Effector memory CD4-positive, alpha-beta T cell (primary cell): ENCODE measurements at places on chromosomes 1 and 21.

GRCh38 chr1:30572192-30572591 lies 151.2 kb downstream of the MATN1 start:
- DNase-seq, result no peak

GRCh38 chr1:95475686-95476457 lies 241.9 kb downstream of the RWDD3 start:
- no peak for DNase-seq

DNA sequence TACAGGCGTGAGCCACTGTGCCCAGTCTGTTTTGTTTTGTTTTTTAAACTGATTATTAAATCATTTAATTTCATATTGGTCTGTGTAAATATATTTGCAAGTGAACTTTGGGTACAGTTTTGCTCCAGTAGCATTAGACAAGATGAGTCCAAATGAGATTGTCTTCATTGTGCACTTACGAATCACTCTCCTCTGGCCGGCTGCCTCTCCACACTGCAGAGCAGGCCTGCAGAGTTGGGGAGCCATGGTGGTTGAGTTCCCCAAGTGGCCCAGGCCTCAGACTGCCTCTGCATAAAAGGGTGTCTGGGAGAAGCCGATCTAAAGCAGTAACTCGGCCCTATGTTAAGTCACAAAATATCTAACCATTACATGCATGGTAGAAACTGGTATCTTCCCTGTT lies 74.8 kb downstream of the ATP5PO start:
- no peak for DNase-seq

- DNase-seq, result no peak
Measured at GRCh38 chr21:41755934-41756773, 10.7 kb downstream of the RIPK4 start.

DNA sequence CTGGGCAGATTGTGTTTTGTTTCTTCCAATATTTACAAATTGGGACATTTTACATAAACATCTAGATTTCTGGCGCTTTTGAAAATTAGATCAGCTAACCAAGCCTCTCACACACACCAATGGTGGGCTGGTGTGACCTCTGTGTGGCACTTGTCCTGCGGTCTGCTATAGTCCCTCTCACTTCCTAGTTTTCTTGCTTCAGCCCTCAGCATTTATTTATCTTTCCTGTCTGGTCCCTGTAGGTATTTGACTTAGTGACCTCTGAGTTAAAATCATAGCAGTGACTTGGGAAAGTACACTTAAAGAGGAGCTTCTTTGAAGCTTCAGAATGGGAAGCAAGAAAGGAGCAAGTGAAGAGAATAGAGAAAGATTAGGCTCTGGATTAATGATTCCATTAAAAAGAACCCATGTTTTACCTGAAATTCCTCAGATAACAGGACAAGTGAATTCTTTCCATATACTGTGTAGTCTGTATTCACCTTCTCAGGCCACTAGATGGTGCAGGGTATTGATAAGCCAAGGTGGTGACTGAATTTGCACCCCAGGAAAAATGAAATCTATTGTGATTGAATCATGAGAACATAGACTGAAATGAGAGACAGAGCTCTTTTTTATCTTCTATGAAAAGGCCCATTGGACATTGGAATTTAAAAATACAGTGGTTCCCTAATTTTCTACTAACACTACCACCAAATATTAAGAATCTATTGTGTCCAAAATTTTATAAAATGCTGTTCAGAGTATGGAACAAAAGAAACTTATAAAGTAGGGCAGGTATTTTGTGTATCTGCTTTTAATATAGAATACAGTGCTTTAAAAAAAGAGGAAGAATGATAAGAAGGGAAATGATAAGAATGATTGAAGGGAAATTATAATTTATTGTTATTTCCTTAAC lies 7.1 kb upstream of the DIPK1A start:
- no peak for DNase-seq

DNA sequence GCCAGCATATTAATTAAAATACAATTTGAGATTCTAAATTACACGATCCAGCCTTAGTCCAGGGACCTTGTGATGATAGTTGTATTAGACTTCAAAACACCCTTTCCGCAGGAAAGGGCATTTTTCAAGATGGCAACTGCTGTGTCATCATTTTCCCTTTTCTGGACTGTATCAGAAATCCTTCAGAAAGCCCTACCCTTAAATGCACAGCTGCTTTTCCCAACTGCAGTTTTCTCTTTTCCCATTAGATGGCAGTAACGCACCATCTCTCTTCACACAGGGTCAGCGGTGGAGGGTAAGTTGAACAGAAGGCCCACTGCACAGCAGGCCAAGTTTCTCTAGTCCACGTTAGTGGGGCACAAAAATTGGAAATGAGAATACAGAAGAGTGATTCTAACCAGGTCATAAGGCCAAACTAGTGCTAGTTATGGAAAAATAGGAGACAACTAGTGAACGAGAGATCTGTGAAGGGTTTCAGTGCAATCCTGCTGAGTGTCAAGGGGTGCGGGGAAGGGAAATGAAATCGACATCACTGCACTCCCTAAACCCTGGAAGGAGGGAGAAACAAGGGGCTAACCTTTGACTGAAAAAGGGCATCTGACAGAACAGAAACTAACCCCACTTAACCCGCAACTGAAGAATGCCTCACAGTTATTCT lies 22.1 kb upstream of the TDRD10 start:
- no peak for DNase-seq
